Adrenal gland (tissue), 19 donors: ENCODE measurements at places on chromosomes 5 and 9. TPM values are rescaled to one million over a fixed set of nuclear protein-coding genes. Genes with fewer than 3 reads are reported as not detected.

DNA sequence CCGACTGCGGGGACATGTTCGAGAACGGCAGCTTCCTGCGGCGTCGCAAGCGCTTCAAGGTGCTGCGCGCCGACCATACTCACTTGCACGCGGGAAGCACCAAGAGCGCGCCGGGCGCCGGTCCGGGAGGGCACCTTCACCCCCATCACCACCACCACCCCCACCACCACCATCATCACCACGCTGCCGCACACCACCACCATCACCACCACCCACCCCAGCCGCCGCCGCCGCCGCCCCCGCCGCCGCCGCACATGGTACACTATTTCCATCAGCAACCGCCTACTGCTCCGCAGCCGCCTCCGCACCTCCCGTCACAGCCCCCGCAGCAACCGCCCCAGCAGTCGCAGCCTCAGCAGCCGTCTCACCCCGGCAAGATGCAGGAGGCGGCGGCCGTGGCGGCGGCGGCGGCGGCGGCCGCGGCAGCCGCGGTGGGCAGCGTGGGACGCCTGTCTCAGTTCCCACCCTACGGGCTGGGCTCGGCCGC is 514 bp downstream of the FOXB2 start:
- no peak overlapping the region for H3K27ac ChIP-seq
- no peak for DNase-seq
- peaks cover 12% of the 10 kb centered on the region for H3K4me1 ChIP-seq
- no peaks in the 10 kb centered on the region for H3K36me3 ChIP-seq
- peaks cover 96% of the 10 kb centered on the region for H3K27me3 ChIP-seq

Gene IRX1
- not detected for total RNA-seq

DNA sequence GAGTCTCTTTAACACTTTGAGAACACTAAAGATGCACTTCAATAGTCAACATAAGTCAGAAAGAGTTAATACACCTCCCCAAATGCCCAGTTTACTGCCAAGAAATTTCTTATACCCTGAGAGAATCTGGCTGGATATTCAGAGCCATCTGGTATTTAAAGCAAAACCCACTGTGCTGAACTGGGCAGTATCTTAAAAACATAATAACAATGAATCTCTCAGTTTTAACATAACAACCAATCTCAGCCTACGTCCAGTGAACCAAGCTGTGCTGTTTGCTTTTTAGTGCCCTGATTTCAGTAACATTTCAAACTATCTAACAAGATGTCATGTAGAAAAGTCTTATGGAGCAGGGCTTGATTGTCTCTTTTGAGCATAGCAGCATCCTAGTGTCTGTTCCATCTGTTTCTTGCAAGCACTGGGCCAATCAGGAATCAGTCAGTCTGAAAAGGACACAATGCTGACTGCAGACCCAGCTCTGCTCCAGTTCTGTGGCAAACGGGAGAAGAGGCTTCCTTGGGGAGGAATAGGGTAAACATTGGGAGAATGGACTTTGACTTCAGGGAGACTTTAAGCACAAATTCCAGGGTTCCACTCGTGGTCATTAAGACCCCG is 43.6 kb upstream of the FAM81B start:
- DNase-seq = no peak
- no peaks in the 10 kb centered on the region for H3K4me1 ChIP-seq
- no peak overlapping the region for H3K4me3 ChIP-seq
- H3K27ac ChIP-seq = no peak overlapping the region

Gene EGR1
- total RNA-seq = 97.0 TPM

Gene STPG3
- not detected for total RNA-seq

Gene GAS1
- total RNA-seq = 17.0 TPM

DNA sequence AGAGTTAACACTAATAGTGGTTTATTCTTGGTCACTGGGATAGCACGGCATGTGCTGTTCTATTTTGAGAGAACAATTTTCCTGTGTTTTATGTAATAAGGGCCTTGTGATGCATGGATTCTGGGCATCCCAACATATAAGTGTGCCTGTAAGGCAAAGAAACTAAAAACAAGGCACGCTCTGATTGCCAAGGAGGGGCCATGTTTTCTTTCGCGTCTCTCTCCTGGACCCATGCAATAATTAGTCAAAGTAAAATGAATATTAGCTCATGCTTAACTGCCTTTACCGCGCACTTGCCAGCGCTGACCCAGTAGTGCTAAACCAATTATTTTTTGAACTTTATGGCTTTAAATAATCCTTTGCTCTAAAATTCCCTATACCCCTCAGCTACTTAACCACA is 140.9 kb downstream of the PSAT1 start:
- no peak overlapping the region for H3K27ac ChIP-seq
- no peak for DNase-seq
- no peak overlapping the region for H3K4me3 ChIP-seq
- H3K27me3 ChIP-seq = no peaks in the 10 kb centered on the region
- H3K4me1 ChIP-seq = peaks cover 9% of the 10 kb centered on the region

Gene SIGMAR1
- 79.6 TPM for total RNA-seq

GRCh38 chr5:134432677-134433359 is 21.1 kb upstream of the CDKN2AIPNL start:
- DNase-seq = no peak
- no peaks in the 10 kb centered on the region for H3K27me3 ChIP-seq
- no peak overlapping the region for H3K4me3 ChIP-seq
- H3K27ac ChIP-seq = no peak overlapping the region

DNA sequence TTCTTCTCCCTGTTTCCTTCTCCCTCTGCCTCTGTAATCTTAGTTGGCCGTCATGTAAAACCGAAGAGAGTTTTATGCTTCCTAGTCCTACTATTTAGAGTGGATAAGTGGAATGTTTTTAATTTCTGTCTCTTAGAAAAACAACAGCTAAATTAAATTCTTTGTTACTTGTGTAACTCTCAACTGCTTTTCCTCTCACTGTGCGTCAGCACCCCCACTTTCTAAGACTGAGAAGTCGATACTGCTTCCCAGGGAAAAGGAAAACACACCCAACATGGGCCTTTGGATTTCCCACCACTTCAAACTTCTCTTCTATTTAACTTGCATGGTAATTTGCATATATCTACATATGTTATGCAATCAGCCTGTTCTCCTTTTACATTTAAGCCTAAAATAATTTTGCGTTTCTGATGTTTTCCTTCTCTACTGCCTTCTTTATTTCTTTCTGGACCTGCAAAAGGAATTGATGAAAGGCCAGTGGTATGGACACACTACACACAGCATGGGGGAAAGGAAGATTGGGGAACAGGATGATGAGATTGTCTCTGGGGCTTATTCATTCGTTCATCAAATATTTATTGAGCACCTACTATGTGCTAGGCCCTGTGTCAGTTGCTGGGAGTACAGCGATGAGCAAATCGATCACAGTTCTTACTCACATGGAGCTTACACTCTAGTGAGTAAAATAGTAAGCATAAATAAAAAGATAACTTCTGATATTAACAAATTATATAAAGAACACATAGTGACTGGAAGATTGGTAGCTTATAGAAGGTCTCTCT is 52.5 kb upstream of the CTNNA1 start:
- H3K27ac ChIP-seq = no peak overlapping the region
- peaks cover 7% of the 10 kb centered on the region for H3K4me1 ChIP-seq
- no peak overlapping the region for H3K4me3 ChIP-seq
- H3K27me3 ChIP-seq = no peaks in the 10 kb centered on the region
- H3K36me3 ChIP-seq = no peaks in the 10 kb centered on the region

DNA sequence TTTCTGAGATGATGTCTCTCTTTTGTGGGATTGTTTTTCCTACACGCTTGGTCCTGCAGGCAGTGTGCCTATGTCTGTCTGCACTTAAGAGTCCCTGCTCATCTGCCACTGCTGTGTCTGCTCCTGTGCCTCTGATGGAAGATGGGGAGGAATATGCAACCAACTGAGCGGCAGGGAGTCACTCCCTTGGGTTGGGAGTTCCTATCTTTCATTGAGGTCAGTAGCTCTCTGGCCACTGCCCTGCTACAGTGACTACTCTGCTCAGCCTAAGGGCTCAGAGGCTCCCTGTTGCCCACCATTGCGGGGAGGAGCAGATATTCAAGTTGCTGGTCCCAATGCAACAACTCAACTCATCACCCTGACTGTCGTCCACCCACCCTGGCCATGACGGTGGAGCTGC is 13.4 kb upstream of the FAM163B start:
- no peak for DNase-seq
- H3K4me3 ChIP-seq = no peak overlapping the region
- H3K36me3 ChIP-seq = no peaks in the 10 kb centered on the region
- no peak overlapping the region for H3K27ac ChIP-seq
- H3K4me1 ChIP-seq = no peaks in the 10 kb centered on the region

Gene UBLCP1
- 21.9 TPM for total RNA-seq

Gene TLE1
- total RNA-seq = 76.4 TPM

- no peaks in the 10 kb centered on the region for H3K27me3 ChIP-seq
- H3K36me3 ChIP-seq = no peaks in the 10 kb centered on the region
- DNase-seq = no peak
- H3K4me3 ChIP-seq = no peak overlapping the region
- no peaks in the 10 kb centered on the region for H3K4me1 ChIP-seq
Observed at GRCh38 chr5:11863911-11864310, 40.3 kb downstream of the CTNND2 start.

DNA sequence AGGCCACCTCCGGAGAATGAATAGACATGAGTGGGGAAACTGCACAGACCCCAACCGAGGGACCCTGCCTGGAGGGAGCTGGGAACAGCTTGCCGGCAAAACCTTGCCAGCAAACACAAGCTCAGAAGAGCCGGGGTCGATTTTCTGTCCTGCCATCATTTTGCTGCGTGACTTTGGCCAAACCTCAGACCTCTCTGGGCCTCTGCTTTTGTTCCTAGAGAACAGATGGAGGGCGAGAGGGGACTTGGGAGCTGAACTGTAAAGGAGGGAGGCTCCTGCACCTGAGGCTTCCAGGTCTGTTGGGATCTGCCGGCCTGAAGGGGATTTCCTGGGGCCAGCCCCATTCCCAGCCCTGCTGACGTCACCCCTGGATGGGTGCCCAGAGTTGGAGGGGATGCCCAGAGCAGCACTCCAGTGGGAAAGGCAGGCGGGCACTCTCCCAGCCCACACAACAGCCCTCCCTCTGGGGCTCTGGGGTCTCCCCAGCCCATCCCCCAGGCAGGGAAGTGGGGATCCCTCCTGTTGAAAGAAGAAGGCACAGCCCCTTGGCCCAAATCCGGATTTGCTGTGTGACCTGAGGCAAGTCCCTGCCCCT is 40.4 kb upstream of the SYNPO start:
- peak; percentile 84 for DNase-seq
- no peak overlapping the region for H3K4me3 ChIP-seq

DNA sequence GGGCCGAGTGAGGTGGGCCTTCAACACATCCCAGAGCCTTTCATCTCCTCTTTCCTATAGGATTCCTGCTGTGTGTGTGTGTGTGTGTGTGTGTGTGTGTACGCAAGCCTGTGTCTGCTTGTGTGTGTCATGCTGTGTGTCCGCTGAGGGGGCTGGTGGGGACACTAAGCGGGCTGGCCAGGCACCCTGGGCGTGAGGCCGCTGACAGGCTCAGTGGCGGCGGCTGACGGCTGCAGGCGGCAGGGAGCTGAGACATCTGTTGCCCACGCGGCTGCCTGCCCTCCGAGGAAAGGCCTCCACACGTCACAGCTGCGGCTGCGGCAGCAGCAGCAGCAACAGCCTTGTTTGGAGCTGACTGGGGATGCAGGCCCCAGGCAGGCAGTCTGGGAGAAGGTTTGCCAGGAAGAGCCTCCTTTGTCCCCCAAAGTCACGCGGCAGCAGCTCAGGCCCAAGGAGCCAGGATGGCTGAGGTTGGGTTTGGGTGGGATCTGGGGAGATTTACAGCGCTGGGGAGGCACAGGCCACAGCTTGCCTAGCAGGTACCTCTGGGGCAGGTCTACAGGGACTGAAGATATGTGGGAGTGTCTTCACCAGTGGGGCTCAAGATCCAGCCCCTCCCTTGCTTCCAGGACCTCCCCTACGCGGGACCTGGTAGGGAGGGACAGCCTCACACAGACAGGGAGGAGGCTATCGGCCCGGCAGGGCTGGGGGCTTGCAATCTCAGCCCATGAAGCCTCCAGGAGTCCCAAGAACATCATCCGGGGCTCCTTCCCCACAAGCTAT is 1.8 kb downstream of the PDLIM4 start:
- H3K27ac ChIP-seq = peak overlapping the region; percentile 87
- H3K4me3 ChIP-seq = no peak overlapping the region
- H3K27me3 ChIP-seq = no peaks in the 10 kb centered on the region
- H3K4me1 ChIP-seq = peaks cover 7% of the 10 kb centered on the region

DNA sequence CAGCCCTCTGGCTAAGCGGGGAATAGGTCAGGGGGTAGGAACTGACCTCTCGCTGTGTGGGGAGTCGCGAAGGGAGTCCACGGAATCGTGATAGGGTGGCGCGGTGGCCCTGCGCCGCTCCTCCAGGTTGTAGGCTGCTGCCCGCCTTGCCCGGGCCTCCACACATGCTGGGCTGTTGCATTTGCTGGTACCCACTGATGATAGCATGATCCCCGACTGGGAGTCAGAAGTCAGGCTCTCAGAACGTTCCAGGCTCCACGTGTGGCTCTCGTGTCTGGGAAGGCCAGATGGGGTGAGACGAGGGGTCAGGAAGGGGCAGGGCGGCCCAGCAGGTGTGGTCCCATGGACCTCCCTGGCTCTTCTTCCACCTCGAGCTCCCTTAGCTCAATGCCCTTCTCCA is 56.0 kb downstream of the PSD2 start:
- DNase-seq = no peak
- H3K4me3 ChIP-seq = no peak overlapping the region
- no peaks in the 10 kb centered on the region for H3K4me1 ChIP-seq
- no peaks in the 10 kb centered on the region for H3K27me3 ChIP-seq
- no peaks in the 10 kb centered on the region for H3K36me3 ChIP-seq

DNA sequence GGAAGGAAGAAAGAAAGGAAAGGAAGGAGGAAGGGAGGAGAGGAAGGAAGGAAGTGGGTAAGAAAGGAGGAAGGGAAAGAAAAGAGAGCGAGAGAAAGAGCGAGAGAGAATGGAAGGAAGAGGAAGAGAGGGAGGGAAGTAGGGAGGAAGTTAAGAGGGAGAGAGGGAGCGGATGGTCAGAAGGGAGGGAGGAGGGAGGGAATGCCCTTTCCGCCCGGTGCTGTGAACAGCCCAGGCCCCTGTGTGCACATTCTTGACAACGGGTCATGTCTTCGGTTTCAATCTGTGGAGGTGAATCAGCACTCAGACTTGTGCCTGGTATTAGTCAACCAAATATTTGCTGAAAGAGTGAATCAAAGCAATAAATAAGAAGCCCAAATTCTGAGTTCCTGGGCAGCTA is 39.2 kb downstream of the PRUNE2 start:
- no peaks in the 10 kb centered on the region for H3K36me3 ChIP-seq
- no peak for DNase-seq
- H3K4me3 ChIP-seq = no peak overlapping the region
- no peaks in the 10 kb centered on the region for H3K27me3 ChIP-seq
- no peak overlapping the region for H3K27ac ChIP-seq
- no peaks in the 10 kb centered on the region for H3K4me1 ChIP-seq

DNA sequence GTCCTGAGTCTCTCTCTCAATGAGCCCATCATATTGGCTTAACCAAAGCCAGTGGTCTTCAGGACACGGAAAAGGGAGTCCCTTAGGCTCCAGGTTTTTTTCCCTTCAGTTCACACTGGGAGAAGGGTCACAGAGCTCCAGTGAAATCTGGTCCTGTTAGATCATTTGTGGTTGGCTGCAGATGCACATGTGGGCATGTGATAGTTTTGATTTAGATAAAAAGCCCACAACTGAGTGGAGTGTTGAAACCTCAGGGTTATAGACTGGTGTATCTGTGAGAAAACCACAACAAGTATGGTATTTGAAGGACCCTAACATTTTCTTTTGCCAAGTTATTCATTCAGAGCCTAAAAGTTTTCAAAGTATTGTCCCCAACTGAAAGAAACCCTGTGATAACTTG is 46.7 kb downstream of the PRLR start:
- no peaks in the 10 kb centered on the region for H3K4me1 ChIP-seq
- H3K36me3 ChIP-seq = no peaks in the 10 kb centered on the region
- no peaks in the 10 kb centered on the region for H3K27me3 ChIP-seq
- DNase-seq = no peak
- H3K27ac ChIP-seq = no peak overlapping the region
- no peak overlapping the region for H3K4me3 ChIP-seq
